Activated CD4-positive, alpha-beta T cell treated with anti-CD3 and anti-CD28 coated beads, Interleukin-2, Interleukin-6, amounts not matched to agents 100 ng/mL and 50 ng/mL, durations not matched to agents 16 hours and 8 hours (primary cell): ENCODE measurements at places on chromosomes 3 and 15.

- DNase-seq, result no peak
Measured at GRCh38 chr3:23387286-23387918, 184.3 kb downstream of the UBE2E2 start.

GRCh38 chr3:150067561-150067960 lies 96.9 kb upstream of the PFN2 start:
- DNase-seq, result no peak

DNA sequence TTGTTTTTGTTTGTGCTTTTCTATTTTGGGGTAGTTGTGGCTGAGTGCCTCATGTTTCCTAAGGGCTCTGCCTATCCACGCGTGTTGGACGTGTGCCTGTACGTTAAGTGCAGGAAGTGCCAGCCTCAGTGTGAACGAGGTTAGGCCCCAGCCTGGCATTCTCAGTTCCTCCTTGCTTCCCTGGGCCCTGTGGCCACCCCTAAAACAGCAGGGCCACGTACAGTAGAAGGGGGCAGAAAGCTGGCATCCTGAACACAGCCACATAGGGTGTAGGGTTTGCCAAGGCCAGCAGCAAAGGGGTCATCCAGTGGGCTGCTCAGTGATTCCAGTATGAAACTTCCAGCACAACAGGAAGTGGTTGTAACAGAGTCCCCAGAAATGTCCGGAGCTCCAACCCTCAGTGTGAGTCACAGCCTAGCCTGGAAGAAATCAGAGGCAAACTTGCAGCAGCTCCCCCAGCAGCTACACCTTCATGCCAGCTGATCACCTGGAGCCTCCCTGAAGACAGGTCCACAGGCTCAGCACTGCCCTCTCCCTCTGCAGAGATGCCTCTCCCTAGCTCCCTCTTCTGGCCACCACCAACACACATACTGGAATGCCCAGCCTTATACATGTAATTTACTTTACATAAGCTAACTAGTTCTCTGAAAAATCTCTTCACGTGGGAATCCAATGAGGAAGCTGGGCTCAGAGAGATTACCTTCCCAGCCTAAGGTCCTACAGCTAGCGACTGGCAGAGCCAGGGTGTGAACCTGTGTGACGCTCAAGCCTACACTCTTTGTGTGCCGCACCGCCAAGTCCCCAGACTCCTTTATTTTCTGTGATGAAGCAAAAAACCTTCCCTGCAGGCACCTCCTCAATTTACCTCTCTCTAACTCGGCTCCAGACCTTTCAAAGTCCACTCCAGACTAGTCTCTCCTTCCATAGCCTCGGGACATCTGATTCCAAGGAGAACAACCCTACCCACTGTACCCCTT lies 26.6 kb downstream of the ILDR1 start:
- peak; percentile 67 for DNase-seq

DNA sequence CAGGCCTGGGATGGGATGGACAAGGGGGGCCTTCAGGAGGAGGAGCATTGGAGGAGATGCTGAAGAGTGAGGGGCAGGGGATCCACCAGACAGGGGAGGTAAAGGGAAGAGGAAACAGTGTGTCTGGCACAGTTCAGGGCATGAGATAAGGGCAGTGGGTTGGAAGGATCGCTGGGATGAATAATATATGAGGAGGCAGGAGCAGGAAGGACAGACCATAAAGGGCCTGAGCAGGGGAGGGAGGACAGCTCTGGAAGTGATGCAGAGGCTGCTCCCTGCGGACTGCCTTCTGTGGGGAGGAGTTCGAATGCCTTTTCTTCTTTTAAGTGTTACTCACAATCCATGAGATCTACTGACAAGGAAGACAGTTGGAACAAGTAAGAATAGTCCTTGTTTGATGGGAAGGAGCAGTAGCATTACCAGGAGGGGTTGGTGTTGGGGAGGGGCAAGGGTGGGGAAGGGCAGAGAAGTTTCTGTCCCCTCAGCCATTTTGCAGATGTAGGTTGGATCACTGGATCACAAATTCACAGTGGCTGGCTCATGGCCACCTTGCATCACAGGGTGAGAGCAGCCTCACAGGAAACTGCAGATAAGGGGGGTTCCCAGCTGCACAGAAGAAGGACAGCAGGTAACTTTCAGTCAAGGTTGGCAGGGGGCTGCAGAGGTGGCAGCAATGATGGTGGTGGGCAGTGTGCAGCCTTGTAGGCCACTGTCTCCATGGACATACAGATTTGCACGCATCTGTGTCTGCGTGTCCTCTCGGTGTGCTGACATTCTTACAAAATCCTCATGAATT lies 91.9 kb upstream of the SNRPN start:
- DNase-seq, result no peak

GRCh38 chr3:12489368-12489767 lies 5.1 kb downstream of the TSEN2 start:
- no peak for DNase-seq

DNA sequence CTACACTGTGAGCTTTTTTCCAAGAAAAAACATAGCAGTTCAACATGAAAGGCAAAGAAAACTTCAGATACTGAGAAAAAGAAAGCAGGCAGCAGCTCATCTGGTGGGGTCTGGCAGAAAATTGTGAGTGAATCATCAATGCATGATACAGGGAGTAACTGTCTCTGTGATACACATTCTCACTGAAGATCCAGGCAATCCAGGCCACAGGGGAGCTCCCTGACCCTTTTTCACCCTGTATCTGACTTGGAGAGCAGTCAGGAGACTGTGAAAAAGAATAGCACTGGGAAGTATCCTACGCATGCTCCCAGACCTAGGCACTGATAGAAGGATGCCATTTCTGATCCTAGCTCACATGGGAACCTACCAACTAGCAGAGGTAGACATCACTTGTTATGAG lies 269.8 kb downstream of the MBNL1 start:
- no peak for DNase-seq

DNA sequence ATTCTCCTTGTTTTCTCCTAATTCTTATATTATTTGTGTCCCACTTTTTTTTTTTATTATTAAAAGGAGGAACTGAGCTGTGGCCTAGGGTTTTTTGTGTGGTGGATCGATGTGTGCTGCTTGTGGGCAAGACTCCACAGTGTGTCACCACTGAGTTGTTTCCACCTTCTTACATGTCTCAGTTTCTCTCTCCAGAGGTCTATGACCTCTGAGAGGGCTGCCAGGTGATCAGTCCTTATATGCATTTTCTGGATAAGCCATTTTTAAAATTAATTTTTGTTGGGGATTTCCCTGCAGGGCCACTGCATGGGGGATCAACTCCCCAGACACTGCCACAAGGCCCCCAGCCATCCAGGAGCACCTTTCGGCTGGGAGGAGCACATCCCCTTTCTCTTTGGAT lies 27.8 kb downstream of the IQCF6 start:
- no peak for DNase-seq

GRCh38 chr3:3778641-3779270 lies 20.5 kb upstream of the LRRN1 start:
- no peak for DNase-seq

DNA sequence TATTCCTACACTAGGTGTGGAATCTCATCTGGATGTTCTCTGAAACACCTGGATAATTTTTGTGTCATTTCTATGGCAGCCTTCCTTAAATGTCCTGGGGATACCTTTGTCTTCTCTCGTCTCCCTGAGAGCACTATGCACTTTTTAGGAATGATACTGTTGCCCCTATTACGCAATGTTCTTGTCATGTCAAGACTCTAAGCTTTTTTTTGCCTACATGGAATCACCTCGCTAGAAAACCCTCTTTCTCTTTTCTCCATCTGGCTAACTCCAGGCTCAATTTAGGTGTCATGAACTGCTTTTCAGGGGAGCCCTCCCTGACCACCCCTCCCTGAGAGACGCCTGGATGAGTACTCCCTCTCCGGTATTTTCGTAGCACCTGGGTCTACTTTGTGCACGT lies 81.3 kb downstream of the SOX2 start:
- no peak for DNase-seq

DNA sequence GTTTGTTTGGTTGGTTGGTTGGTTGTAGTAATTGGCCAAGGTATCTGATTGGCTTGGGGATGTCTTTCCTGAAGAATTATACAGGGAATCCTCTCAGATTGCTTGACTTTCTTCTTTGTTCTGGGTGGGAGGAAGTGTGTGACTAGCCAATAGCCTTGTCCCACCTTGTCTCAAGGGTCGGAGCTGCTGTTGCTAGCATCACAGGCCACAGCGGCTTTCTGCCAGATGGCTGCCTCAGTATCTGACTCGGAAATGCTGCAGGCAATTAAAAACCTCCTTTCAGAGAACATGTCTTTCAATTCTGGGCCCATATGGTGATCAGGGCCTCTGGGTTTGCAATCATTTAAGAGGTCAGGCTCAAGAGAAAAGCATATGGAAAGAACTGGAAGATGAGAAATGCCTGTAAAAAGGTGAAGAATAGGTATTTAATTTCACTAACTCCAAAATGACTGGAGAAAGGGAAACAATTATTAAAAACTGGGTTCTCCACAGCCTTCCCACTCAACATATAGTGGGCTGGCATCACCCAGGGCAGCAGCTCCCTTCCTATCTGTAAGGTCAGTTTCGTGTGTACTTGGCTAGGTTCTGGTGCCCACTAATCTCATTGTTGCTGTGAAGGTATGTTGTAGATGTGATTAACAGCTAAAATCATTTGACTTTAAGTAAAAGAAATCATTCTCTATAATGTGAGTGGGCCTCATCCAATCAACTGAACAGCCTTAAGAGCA lies 32.4 kb downstream of the TGFBR2 start:
- DNase-seq, result no peak

DNA sequence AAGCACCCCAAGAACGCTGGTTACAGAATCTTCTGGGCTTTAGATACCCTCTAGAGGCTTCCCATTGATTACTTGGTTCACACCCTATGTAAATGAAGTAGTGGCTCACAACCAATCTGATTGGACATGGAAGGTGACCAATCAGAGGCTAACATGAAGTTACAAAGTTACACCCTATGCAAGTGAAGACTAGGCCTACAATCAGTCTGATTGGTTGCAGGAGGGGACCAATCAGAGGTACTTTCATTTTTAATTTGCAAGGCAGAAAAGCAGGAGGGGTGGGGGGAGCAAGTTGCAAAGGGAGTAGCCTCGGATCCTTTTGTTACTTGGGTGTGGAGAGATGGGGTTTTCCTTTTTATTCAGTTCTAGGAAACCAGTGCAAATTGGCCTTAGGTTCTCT lies 11.1 kb upstream of the RTP2 start:
- peak; percentile 42 for DNase-seq

DNA sequence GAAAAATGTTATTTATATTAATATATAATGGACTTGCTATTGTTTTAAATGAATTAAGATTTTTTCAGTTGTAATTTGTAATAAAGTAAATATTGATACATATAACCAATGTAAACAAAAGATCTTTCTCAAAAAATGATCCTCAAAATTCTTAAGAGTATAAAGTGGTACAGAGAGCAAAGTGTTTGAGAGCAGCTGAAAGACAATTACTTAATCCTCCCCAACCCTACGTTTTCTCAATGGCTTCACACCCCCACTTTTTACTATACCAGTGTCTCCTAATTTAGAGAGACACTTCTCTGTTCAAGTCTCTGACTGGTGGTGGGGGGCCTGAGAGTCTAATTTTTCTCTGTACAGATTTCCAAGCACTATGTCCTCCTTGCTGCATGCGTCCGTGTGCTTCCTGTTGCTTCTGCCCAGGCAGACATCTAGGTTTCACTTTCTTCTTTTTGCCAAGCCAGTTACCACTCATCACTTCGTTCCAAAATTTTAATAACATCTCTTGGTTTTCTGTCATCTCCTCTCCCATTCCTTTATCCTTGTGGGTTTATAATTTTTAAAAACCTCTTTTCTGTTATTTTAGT lies 276.3 kb upstream of the DNAJC19 start:
- no peak for DNase-seq

DNA sequence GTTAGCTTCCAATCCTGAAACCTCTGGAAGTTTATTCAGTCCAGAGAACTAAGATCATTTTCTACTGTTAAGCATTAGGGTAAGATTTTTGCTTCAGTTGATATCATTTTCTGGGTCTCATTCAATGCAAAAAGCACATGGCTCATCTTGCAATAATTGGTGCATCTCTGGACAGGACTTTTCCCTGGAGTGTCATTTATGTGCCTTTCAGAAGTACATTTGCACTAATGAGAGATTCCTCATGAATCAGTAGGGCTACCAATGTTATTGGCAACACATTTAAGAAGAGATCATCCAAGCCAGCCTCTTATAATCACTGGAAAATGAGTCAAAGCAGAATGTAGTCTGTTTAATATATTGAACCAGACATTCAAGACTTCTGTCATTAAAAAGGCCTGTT lies 224.2 kb upstream of the CHRNA7 start:
- DNase-seq, result no peak

DNA sequence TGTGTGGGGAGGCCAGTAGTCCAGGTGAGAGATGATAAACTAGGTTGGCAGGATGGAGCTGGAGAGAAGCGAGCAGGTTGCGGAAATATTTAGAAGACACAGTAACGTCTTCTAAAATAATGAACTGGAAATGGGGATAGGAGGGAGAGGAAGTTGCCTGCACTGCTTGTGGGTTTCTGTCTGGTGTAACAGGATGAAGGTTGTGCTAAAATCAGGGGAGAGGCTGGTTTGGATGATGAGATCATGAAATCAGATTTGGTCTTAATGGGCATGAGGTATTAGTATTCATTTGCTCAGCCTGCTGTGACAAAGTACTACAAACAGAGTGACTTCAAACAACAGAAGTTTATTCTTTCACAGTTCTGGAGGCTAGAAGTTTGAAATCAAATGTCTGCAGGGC lies 32.1 kb upstream of the TNFAIP8L3 start:
- DNase-seq, result no peak

DNA sequence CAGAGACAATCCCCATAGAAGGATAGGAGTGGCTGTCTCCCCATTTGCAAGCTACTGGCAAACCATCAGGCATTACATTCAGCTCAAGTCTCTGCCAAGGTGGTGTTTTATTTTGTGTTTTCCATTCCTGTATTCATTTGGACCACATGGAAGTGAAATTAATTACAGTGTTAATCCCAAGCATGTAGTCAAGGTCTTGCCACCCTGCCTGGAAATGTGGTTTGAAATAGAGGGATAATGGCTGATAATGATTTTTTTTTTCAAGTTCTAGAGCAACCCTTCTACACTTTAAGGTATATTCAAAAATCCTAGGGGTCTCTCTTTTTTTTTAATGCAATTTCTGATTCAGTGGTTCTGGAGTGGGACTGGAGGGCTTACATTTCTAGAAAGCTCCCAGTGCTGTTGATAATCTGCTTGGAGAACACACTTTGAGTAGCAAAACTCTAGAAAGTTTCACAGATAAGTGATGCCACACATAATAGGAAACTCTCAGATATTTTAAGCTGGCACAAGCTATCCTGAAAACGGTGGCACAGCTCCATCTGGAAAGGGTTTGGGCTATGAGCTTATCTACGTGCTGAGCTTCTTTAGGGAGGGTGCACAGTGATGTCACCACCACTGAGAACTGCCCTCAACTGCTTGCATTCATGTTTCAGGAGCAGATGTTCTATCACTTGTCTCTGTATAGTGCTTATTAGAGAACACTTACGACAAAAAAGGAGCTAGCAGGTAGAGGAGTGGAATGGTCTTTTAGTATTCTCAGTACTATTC lies 140.1 kb upstream of the IL12A start:
- no peak for DNase-seq
